GF-D8 (cell line): ENCODE measurements at places on chromosomes 6 and 20.

DNA sequence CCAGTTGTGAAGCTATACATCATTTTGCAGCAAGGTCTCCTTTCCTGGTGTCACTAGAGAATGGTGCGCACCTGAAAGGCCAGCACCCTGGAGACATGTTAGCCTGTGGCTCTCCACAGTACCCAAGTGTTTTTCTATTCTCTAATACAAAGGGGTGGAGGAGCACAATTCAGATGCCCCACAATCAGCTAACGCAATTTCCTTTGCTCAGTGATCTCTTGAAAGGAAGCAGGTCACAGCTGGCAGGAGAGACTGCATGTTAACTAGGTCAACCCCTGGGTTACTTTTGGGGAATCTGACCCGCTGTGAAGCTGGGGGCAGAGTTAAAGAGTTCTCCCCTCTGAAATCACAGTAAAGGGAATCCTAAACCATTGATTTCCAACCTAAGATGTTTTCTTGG lies 92.5 kb downstream of the B3GAT2 start:
- DNase-seq = no peak

DNA sequence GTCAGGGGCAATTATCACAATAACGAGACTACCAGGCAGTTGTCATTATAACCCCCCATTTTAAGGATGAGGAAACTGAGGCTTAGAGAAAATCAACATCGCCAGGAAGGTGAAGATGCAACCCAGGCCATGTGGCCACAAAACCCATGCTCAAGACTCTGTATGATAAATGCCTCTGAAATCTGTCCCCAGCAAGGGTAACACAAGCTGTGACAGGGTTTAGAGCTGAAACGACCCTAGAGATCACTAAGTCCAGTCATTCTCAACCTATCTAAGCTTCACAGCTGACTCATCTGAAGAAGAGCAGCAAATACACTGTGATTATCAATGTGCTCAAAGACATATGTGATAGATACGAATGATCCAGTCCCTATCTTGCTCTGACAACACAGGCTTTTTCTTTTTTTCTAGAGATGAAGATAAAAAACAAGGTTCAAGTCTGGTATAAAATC lies 47.0 kb downstream of the ARHGAP18 start:
- DNase-seq = no peak

DNA sequence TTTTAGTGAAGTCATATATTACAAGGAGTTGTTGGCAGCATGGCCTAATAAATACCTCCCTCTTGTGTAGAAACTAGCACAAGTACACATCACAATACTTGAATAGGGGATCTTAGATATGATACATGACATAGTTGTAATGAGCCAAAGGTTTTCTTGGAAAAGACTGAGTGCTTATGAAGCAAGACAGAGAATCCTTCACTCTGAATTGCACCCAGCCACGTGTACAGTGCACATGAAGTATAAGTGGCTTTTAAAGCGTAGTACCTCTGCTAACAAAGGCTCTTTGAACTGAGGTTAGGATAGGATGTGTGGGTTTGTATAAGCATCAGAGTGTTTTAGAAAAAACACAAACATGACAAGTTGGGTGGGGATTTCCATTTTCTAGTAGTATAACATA lies 145.5 kb upstream of the STMND1 start:
- DNase-seq = no peak

DNA sequence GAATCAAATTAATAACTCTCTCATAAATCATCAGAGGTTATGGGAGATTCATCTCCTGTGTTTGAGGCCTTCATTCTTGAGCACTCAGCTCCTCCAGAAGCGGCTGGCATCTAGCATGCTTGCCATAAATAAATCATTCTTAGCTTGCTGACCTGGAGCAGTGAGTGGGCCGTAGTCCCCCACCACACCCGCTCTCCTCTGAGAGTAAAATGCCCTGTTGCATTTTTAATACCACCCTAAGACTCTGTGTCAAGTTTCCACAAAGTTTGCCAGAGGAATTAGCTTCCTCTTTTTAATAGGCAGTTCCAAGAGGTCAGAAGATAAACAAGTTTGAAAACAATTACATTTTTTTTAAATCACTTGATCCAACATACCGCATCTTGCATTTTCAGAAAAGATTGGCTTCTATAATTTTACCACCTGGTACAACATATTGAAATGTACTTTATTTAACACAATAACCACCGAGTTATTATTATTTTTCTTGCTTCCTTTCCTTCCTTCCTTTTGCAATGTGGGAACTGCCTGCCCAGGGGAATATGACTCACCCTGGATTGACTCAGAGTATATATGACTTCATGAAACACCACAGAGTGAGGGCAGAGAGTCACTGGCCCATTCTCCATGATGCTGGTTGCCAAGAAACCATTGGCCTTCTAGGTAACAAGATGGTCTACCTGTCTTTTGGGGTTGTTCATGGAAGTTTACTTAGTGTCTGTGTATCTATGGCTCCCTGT lies 29.4 kb upstream of the CLIC5 start:
- DNase-seq = no peak

DNA sequence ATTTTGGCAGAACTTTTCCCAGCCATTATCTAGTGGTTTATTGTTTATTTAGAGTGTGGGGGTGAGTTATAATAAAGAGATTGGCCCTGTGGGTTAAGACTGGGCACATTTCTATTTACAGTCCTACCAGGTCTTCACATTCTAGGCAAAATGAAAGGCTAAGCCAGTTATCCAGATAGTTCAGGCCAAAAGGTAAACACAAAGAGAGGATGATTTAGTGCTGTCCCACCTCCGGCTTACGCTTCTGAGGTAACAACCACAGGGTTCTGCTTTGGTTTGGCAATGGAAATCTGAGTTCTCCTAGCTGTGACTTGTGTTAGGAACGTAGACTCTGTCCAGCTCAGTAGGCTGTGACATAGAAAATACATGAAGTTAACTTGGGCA lies 50.3 kb upstream of the PTPRK start:
- DNase-seq = no peak

GRCh38 chr20:11453430-11453829 lies 464.3 kb upstream of the BTBD3 start:
- peak; percentile 30 for DNase-seq

DNA sequence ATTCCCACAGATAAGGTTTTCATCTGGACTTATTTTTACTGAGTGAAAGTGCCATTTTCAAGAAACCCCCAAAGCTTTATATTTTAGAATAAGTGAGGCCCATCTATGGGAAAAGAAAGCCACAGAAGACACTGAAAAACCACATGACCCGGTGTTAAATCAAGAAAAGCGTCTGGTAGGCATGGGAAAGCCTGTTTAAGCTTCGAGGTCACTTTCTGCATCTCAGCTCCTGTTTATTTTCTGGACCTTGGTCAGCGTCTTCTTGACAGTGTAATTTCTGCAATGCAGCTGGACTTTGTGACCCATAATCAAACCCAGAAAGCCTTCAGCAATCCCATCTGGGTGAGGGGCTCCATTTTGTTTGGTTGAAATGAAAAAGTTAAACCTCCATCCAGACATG lies 59.6 kb upstream of the NEDD9 start:
- DNase-seq = no peak

- DNase-seq = no peak
Observed at GRCh38 chr20:62808211-62808865, 3.7 kb downstream of the OGFR start.

GRCh38 chr6:25027221-25027916 lies 91.6 kb upstream of the RIPOR2 start:
- DNase-seq = no peak

DNA sequence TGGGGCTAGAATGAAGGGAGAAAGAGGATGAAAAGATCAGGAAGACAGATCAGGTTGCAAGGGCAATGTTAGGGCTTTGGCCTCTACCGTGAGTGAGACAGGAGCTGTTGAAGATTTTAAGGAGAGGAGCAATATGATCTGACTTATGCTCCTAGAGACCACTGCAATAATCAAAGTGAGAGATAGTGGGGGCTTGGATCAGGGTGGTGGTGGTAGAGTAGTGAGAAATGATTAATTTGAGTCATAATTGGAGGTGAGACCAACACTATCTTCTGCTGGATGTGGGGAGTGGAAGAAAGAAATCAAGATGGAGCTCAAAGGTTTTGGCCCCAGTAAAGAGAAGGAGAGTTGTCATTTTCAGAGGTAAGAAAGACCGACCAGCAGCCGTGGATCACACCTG lies 140.7 kb upstream of the TMEM170B start:
- DNase-seq = no peak

GRCh38 chr6:49849213-49849907 lies 17.0 kb downstream of the CRISP1 start:
- peak; percentile 3 for DNase-seq

GRCh38 chr6:92369309-92369708 lies 1050.0 kb downstream of the EPHA7 start:
- no peak for DNase-seq

DNA sequence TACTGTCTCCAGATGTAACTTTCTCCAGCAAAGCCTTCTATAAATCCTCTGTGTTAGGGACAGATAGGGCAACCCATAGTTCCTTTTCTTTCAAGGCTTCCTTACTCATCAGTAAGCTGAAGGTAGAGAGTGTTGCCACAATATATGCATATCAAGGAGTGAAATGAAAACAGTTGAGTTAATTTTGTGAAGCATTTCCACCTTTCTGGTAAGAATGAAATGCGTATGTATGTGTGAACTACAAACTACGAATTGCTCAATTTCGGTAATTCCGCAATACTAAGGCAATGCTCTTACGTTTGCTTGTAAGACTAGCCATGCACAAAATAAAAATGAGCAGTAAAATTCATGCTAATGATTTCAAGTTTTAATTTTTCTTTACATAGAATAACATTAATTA lies 61.2 kb upstream of the HBS1L start:
- no peak for DNase-seq

- DNase-seq = no peak
Observed at GRCh38 chr20:36435592-36436541, 105.5 kb upstream of the MYL9 start.

GRCh38 chr20:43669332-43669731 lies 2.4 kb downstream of the MYBL2 start:
- no peak for DNase-seq

DNA sequence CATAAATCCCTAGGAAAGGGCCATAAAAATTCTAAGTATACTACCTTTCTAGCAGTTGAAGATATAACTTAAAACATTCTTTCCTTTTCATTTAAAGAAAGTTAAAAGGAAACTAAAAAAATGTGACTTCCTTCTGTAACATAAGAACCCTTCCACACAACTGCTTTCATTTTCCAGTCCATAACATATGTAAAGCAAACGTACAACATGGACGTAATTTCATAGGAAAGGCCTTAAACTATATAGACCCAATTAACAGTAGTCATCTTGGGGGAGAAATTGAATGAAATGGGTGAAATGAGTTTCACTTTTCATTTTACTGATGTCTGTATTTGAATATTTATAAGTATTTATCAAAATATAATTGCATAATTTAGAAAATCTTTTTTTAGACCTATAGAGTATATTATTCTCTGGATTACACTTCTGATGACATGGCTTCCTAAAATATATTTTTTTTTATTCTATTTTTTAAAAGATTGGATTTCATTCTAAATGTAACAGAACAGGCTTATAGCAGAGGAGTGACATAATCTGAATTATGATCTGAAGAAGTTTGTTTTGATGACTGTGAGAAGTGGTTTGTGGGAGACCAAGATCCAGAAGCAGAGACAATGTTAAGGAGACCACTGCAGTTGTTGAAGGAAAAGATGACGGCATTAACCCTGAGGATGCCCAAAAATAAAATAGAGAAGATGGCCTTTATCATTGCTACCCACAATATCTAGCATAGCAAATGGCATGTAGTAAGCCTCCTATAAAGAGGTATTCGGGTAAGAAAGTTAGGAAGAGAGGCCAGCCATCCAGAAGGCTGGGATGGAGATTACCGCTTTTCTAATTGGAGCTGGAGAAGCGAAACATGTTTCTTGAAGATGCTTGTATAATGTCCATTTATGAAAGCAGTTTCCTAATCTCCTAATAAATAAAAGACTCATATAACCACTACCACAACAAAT lies 260.4 kb downstream of the PTPRK start:
- no peak for DNase-seq

DNA sequence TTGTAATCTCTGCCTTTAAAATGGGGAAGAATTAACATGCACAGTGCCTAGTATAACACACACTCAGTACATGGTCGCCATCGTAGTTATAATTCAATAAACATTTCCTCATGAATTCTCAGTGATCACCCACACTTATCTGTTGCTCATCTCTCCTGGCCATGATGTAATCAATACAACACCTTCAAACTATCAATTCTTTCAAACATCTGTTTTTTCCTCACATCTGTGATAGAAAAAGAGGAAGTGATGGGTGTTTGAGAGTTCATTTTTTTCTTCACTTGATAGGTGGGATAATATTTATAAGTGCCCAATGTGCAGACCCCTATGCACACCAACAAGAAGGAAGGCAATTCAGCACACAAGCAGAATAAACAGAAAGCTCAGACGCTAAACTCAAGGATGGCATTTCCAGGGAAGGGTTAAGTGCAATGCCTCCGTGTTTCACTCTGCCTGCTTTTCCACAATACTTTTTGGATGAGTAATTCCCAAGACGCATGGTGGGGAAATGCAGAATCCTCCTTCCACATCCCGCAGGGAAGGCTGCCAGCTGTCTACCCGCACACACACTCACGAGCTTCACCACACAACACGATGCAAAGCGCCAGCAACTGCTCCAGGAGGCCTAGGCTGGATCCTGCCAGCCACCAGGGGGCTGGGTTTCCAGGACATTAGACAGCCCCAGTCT lies 100.3 kb downstream of the GMPR start:
- DNase-seq = no peak

DNA sequence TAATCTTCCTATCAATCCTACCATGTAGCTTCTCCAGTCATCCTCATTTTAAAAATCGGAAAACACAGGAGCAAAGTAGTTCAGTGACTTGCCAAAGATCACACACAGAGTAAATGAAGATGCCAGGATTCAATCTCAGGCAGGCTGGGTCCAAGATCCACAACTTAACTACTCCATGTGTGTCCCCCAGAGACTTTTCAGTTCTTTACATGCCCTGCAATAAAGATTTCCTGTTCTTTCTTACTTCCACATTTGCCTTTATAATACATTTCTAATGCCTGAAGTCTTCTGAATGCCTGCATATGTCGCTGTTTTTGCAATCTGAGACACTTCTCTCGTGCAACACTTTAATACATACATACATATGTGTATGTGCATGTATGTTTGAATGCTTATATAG lies 121.7 kb upstream of the MARCKS start:
- DNase-seq = no peak

GRCh38 chr6:84696166-84696565 lies 68.2 kb downstream of the TBX18 start:
- no peak for DNase-seq
